Trophoblast cell (in vitro differentiated cells and primary cell): ENCODE measurements at places on chromosomes 4 and X.

DNA sequence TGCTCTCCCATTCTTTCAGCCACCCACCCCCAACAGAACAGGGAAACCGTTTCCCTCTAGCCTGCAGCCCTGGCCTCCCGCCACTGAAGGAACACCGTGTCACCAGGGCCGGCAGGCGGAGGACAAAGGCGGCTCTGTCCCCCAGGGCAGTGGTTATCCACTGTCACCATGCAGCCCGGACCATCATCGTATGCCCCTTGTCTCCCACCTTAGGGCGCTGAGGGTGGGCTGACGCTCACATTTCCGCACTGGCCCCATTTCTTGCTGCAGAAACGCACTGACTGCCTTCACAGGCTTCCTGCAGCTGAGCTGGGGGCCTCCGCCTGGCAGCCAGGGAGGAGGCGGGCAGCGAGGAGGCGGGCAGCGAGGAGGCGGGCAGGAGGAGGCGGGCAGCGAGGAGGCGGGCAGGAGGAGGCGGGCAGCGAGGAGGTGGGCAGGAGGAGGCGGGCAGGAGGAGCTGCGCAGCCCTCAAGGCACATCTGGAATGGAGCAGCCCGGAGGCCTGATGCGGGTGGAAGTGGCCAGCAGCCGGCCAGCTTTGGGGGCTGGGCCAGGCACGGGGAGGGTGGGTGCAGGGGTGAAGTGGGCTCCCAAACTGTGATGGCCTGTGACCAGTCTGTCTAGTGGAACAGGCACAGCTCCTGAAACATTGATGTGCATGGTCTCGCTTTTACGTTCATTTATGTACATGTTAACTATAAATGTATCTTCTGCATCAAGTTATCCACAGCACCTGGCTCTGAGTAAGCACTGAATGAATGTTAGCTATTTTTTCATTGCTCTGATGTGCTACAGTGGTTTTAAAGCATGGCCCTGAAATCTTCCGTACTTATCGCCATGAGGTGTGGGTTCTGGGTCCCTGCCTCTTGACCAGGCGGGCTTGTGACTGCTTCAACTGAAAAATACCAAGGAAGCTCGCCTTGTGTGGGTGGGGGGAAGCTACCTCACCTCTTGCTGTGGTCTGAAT is 20.6 kb upstream of the KIAA0232 start:
- peak; percentile 66 for DNase-seq

DNA sequence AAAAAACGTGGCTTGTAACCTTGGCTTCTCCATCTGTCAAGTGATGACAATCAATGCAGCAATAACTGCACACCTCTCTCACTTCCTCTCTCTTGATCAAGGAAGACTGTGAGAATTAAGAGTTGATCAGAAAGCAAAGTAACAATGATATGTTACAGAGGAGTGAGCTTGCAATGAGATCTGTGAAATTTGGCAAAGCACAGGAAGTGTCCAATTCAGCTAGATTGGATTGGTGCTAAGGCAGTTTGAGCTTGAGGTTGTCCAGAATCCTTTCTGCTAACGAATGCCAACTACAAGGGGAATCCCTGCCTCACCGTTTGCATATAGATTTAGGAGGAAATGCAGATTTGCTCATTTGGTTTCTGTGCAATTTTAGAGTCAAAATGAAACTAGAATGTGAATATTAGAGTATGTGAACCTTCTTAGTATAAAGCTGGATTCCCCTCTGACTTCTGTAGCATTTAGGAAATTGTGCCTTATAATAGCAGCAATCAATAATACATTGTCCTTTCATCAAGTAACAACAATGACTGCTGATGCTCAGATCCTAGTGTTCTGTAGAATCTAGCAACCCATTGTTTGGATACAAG is 346.4 kb downstream of the PTTG2 start:
- DNase-seq = no peak

DNA sequence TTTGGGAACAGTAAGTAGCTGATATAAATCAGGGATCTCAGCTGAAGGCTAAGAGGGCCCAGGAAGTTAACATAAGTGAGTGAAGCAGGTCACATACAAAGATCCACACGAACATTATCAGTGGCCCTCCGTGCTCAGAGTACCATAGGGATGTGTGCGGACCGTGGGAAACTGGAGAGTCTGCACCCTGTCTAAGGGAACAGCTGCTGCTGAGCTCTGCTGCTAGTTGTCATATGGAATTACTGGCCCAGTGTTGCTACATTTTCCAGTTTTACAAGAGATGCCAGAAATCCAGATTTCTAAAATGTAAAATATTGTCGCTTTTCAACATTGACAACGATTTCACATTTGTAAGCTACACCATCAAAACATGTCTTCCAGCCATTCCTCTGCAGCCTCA is 90.5 kb downstream of the RTL5 start:
- DNase-seq = no peak

DNA sequence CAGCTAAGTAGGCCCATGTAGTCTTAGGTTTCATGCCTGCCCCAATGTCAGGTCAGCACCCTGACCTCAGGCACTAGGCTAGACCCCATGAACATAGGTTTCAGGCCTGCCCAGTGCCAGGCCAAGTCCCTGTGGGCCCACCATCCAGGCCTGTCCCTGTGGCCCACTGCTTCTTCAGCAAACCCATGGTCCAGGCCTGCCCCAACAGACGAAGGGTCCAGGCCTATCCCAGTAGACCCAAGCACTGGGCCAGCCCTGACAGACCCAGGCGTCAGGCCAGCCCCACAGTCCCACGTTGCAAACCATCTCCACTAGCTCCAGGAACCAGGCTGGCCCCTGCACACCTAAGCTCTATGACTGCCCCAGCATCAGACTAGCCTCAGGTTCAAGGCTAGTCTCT is 92.4 kb downstream of the ENOX2 start:
- no peak for DNase-seq

GRCh38 chr4:108544481-108544880 is 75.9 kb upstream of the RPL34 start:
- no peak for DNase-seq

- no peak for DNase-seq
These were observed 346.8 kb downstream of the FSTL5 start for GRCh38 chr4:161816958-161817357.

DNA sequence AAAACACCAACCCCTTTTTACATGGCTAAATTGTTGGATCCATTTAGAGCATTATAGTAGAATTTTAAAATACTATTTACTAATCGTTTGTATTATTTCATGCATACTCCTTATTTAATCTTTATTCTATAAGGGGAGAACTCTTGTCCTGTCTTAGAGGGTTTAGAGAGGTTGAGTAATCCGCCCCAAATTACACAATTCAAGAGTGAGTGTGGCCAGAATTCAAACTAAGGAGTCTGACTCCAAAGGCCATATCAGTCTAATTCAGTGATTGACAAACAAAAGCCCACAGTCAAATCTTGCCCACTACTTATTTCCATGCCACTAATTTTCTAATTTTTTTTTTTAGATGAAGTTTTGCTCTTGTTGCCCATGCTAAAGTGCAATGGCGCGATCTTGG is 33.7 kb upstream of the NEIL3 start:
- DNase-seq = no peak

GRCh38 chrX:154030266-154030665 is 10.6 kb upstream of the IRAK1 start:
- DNase-seq = no peak

DNA sequence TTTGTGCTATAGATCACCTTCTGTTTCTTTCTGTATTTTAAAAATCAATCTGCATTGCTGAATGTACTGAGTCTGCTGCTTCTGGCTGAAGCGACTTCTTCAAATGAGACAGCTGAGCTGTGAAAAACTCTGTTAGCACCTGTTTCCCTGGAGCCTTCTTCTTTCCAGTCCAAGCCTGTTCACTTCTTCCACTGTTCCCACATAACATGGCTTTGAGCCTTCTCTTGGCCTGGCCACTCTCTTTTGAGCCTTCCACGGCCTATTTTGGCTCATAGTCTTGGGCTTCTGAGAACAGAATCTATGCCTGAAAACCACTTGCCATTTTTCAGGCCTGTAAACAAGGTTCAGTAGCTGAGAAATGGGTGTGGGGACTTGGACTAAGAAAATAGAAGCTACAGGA is 132.9 kb upstream of the IGFBP7 start:
- no peak for DNase-seq
